CD4-positive, alpha-beta T cell treated with Interferon alpha-2 for 1 hour (primary cell): ENCODE measurements at places on chromosomes 2 and 18.

DNA sequence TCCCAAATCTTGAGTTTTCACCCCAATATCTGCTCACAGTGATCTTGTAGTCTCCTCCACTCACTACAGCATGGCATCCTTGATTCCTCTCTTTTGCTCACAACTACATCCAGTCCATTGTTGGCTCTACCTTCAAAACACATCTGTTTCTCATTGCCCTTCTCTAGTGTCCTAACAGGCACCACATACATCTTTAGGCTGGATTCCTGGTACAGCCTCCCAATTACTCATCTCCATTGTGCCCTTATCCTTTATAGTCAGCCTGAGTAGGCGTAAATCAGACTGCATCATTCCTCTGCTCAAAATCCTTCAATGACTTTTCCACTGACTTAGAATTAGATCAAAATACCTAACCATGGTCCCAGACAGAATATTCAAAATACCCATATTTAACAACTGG is 10.7 kb upstream of the TAF1B start:
- DNase-seq: no peak

DNA sequence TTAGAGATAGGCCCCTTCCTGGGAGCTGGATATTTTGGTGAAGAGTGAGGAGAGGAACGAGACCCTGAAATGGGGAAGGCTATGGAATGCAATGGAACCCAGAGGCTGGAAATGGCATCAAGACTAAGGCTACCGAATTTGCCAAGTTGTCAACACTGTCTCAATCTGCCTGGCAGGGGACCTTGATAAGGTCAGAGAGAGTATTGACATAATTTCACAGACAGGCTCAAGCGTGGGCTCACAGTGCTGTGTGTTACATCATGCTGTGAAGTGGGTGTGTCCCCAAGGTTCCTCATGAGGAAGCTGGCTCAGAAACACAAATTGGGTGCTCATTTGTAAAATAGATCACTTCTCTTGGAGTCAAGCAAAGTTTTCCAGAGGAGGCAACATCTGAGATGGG is 51.8 kb upstream of the CYRIA start:
- no peak for DNase-seq

- DNase-seq: no peak
Observed at GRCh38 chr2:41890341-41890740, 157.5 kb upstream of the PKDCC start.

DNA sequence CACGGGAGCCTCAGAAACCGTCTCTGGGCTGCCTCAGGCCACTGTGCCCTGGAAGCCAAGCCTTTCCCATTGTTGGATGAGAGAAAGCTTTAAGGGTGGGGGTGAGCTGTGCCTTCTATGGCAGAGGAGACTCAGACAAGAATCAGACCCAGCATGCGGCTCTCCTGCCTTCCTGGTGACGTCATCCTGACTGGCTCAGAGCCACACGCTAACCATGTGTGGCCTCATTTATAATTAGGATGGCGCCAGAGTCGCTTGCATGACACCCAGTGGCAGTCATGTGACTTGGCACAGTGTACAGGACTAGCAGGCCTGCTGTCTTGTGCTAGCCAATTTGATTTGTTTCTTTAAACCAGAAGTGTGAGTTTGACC is 99.1 kb downstream of the SH3BP4 start:
- peak; percentile 11 for DNase-seq

DNA sequence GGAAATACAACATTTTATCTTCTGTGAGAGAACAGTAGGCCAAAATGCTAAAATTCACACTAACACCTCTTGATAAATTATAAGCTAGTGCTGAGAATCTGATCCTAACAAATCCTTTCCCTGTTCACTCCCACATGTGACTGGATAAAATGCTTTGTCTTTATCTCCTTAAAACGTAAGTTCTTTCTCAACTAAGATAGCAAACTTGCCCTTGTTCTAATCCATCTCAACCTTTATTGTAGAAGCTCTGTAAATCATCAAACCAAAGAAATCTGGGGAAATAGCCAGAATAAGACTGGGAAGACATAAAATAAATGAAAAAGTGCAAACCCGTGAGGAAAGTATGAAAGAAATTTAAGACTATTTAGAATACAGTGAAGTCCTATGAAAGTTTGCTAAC is 1058.4 kb upstream of the ACVR2A start:
- no peak for DNase-seq

DNA sequence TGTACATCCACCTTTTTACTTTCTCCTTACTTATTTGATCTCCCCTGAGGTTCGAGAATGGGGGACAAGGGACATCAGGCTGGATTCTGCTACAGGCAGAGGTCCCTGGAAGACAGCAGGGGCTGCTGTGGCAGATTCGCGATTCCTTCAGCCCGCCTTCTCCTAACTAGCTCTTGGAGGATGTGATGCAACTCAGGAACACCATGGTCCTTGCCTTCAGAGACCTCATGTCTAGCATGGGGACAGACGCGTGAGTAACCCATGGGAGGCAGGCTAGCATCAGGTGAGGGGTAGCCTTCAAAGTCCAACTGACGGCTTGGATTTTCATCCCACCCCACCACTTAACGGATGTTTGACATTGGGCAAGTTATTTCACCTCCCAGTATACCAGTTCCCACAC is 869 bp upstream of the TCF23 start:
- DNase-seq: no peak

GRCh38 chr2:233325256-233325655 is 17.6 kb downstream of the SAG start:
- DNase-seq: no peak

GRCh38 chr18:4026542-4026941 is 428.6 kb downstream of the DLGAP1 start:
- DNase-seq: no peak

DNA sequence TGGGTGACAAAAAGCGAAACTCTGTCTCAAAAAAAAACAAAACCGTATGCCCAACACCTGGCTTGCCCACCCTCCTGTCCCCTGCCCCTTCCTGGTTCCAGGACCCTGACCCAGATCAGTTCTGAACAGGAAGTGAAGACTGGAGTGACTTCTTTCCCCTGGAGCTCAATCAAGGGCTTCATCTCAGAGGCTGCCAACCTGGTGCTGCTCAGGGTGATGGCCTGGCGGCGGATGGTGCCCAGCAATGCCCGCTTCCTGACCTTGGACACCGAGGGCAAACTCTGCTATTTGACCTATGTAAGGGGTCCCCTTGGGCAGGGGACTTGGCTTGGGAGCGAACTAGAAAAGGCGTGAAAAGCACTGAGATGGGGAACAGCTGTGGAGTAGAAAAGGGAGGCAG is 5.9 kb downstream of the CATIP start:
- DNase-seq: no peak

GRCh38 chr2:68463287-68463877 is 3.7 kb downstream of the FBXO48 start:
- DNase-seq: no peak

- DNase-seq: peak; percentile 45
Observed at GRCh38 chr18:5058768-5059695, 138.0 kb downstream of the AKAIN1 start.

- no peak for DNase-seq
Observed at GRCh38 chr2:150535176-150535575, 47.7 kb upstream of the RND3 start.

DNA sequence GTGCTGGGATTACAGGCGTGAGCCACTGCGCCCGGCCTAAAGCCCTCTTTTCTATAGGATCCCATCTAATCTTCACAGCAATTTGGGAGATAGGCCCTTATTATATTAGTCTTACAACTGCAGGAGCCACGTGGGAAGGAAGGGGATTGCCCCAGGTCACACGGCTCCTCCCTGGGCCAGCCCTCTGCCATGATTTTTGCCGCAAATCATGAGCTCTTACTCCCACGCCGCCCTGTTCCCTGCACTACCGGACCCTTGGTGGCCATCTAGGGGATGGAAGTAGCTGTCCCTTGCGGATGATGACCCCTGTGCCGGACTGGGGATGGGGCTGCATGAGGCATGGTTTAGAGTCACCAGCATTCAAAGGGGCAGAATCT is 28.4 kb upstream of the PTMA start:
- no peak for DNase-seq

- no peak for DNase-seq
Observed at GRCh38 chr2:33420726-33421125, 55.7 kb upstream of the RASGRP3 start.

GRCh38 chr2:239778042-239778851 is 246.9 kb downstream of the NDUFA10 start:
- no peak for DNase-seq

DNA sequence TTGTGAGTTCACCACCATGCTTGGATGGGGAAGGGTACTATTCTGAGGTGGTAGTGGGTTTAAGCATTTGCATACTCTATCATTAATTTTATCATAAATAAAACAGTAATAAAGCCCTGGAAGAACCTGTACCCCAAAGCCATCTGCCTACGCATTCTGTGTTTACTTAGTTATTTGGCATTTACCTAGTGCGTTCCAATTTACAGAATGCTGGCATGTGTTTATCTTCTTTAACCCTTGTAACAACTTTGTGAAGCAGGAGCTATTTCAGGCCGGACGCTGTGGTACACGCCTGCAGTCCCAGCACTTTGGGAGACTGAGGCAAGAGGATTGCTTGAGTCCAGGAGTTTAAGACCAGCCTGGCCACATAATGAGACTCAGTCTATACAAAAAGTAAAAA is 17.8 kb upstream of the ODC1 start:
- no peak for DNase-seq

DNA sequence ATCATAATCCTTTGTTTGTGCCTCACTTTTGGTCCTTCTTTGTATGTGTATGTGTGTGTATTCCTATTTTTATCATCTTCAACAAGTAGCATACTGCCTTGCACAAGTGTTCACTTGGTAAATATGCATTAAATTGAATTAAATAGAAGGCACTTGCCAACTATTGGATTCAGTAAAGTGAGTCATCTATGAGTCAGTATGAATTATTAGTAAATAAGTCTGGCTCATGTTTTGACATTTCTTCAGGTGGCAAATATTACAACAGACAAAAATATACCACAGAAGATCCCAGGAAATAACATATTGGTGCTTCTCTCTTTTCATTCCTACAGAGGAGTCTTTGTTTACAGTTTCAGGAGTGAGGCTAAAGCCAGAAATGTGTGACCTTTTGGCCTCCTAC is 84.1 kb downstream of the CDK15 start:
- no peak for DNase-seq

DNA sequence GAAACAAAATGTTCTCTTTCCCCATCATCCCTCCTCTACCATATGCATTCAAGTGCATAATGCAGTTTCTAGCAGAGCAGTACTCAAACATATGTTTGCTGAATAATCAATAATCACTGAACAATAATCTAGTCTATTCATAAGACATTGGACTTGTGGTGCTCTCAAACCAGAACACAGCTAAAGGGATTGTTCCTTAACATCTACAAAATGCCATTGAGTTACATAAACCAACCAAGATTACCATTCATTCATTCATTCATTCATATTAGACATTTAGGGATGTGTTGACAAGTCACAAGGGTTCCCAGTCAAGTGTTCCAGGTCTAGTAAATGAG is 3.9 kb downstream of the CLHC1 start:
- no peak for DNase-seq

DNA sequence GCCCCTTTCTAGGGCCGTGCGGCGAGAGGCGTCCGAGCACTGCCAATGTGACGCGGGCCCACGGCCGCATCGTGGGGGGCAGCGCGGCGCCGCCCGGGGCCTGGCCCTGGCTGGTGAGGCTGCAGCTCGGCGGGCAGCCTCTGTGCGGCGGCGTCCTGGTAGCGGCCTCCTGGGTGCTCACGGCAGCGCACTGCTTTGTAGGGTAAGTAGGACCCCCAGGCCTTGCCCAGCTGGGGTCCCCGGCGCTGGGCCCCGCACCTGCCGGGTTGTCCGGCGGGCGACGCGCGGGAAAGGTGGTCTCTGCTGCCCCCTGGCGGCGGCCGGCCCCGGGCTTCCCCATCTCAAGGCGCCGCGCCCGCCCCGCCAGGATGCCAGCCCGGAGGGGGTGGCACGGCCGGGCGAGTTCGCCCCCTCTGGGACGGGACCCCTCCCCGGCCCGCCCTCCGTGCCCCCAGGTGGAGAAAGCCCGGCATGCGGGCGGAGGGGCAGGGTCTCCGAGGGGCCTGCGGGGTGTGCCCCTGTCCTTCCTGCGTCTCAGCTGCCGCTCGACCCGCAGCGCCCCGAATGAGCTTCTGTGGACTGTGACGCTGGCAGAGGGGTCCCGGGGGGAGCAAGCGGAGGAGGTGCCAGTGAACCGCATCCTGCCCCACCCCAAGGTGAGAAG is 1.9 kb downstream of the PRSS56 start:
- DNase-seq: peak; percentile 60

DNA sequence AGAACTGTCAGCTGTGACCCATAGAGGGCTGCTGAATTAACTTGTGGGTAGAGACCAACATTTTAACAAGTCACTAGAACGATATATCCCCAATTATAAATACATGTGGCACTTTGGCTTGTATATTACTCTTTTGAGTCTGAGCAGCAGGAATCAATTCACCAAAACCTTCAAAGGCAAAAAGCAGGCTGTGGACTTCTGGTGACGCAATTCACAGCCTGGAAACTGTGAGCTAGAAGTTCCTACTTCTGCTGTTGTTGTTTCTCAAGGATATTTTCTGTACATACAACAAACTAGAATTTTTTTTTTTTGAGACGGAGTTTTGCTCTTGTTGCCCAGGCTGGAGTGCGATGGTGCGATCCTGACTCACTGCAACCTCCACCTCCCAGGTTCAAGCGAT is 37.3 kb downstream of the PTCD3 start:
- no peak for DNase-seq

- DNase-seq: peak; percentile 79
Observed at GRCh38 chr2:6866275-6866671, 566 bp upstream of the CMPK2 start.

- no peak for DNase-seq
Observed at GRCh38 chr2:220811952-220812570, 760.0 kb downstream of the EPHA4 start.

DNA sequence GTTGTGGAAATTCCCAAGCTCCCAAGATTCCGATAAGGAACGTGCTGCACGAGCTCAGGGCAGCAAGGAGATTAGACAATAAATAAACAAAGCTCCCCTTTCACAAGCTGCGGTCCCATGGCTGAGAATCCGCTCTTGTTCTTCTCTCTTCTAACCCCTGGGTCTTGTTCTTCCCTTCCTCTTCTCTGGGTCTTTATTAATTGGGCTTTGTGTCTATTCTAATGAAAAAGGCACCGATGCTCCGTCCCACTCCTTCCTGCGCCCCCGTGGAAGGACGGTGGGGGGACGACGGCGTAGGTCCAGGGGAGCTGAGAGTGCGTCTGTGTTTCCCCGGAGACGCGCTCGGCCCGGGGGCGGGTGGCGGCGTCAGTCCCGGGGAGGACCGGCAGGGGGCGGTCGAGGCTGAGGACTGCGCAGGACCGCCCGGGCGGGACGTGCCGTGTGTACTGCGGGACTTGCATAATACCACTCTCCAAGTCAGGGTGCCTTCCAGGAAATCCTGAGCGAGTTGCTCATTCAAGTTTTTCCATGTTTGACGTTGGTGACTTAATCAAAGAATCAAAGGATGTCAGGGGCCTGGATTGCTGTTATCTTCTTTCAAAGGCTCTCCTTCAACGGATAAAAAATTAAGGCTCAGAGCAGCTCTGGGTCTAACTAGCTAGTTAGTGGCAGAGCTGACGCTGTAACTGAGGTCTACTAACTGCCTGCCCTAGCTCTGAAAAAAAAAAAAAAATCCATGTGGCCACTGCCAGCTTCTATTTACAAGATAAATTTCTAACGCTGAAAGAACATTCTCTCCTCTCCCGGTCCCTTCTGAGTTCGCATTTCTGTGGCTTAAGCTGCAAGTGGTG is 321.4 kb downstream of the TGIF1 start:
- peak; percentile 70 for DNase-seq
